Neural crest cell (in vitro differentiated cells): ENCODE measurements at places on chromosomes 1 and 21.
A peak's percentile ranks its signal among the peaks of the same experiment; 100 is the strongest.

- no peak for DNase-seq
Observed at GRCh38 chr1:14940285-14940870, 213.2 kb upstream of the TMEM51 start.

DNA sequence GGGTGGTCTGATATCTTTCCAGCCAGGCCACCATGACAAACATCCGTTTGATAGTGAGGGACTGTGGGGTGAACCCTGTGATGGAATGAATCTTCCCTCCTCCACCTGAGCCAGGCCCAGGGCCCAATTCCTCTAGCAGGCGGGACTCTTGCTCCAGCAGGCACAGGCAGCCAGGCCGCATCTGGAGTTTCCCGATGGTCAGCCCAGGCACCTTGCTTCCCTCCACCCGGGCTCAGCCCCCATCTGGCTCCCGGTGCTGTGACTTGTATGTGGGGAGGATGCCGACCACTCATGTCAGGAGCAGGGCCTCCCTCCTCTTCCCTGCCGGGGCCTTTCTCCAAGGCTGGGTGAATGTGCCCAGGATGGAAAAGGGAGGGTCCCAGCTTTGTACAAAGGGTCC lies 21.0 kb downstream of the KCNAB2 start:
- no peak for DNase-seq

DNA sequence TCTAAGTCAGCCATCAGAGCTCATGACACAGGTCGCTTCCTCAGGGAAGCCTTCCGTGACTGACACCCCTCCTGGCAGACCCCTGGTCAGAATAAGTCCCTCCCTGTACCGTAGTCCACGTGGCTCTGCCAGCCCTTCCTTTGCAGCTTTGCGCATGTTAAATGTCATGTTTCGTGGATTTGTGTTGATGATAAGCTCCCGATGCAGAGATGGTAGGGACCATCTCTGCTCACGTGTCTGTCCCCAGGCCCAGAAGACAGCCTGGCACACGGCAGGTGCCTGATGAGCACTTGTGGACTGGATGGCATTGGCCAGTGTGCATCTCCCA lies 75.9 kb downstream of the DHRS3 start:
- DNase-seq: no peak

DNA sequence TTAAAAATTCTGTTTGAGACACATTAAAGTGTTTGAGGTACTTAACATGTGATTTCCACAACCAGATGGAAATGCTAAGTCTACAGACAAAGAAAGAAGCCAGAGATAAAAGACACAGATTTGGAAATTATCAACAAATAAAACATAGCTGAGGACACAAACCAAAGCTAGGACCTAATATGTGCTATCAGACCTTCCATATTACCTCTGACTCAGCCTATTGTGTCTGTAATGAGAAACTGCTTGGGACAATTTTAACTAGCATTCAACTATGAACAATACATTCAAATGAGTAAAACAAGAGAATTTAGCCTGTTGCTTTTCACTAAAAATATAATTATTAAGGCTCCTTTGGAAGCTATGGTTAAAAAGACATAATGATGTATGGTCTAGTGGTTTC lies 54.6 kb downstream of the WNT2B start:
- no peak for DNase-seq

- DNase-seq: no peak
Observed at GRCh38 chr21:36487641-36488307, 7.9 kb upstream of the CLDN14 start.

DNA sequence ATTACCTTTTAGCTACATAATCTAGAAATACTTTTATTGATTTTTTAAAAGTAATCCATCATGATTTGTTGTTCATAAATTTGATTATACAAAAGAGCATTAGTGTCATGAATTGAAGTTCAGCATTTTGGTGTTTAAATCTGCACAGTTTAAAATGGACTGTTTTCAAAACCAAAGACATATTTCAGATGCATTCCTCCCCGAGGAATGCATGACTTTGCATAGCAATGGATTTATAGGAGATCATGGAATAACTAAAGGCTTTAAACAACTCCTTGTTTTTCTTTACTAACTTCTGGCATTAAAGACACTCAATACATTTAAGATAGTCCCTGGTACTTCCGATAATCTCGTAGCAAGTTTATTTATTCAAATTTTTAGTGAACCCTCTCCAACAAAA lies 863.1 kb upstream of the TMPRSS15 start:
- DNase-seq: no peak

- DNase-seq: no peak
Observed at GRCh38 chr1:241309651-241310050, 47.4 kb downstream of the RGS7 start.

DNA sequence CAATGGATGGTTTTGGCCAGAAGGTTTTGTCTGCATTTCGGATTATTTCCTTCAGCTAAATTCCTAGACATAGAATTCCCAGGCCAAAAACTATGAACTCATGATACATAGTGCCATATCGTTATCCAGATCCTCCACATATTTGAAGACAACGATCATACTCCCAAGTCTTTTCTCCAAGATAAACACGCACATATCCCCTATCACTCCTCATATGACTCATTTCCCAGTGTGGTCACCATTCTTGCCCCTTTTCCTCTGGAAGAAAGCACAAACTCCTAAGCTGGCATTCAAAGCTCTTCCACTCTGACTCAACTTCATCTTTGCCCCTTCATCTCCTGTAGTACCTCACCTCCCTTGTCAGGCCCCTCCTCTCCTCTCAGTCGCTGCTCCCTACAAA lies 277.6 kb downstream of the PLPP3 start:
- DNase-seq: no peak

DNA sequence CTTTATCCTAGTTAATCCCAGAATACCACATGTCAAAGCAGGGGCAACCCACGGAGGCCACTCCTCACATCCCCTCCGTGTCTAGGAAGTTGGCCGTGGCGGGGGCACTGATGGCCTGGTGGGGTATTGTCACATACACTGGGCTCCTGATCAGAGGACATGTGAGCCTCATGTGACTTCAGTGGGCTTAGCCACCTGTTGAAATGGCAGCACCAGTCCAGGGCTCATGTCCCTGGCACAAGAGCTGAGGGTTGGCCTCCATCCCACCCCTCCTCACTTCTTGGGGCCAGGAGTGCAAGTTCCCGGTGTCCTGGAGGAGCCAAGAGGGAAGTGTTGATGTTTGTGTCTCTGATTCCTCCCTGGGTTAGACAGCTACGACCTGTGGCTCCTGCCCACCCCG lies 313.4 kb downstream of the CAMTA1 start:
- DNase-seq: no peak

- no peak for DNase-seq
Observed at GRCh38 chr1:184691719-184692324, 62.8 kb downstream of the EDEM3 start.

GRCh38 chr1:18373882-18374493 lies 106.7 kb upstream of the KLHDC7A start:
- DNase-seq: peak; percentile 43

GRCh38 chr1:109668123-109668775 lies 392 bp downstream of the GSTM2 start:
- no peak for DNase-seq

DNA sequence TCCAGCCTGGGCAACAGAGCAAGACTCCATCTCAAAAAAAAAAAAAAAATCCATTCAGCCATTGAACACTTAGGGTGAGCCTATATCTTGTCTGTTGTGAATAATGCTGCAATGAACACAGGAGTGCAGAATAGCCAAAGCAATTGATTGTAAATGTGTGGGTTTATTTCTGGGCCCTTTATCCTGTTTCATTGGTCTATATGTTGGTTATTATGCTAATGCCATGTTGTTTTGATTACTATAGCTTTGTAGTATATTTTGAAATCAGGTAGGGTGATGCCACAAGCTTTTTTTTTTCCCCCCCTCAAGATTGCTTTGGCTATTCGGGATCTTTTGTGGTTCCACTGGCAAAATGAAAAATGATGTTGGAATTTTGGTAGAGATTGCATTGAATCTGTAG lies 167.5 kb downstream of the LBR start:
- DNase-seq: no peak

DNA sequence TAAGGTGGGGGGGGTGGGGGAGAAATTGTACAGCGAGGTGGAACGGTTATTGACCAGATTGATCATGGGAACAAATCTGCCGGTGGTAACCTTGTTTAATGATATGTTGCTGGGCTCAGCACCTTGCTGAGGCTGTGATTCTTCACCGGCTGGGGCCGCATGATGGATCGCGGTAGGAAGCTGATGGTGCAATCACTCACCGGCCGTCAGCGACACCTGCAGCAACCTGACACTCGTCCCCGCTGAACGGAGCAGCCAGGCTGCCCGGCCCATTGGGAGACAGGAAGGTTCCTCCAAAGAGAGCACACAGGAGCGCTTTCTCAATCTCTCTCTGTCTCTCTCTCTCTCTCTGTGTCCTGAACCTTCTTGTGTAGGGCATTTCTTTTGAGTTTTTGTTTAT lies 128.5 kb upstream of the RRP15 start:
- DNase-seq: no peak

DNA sequence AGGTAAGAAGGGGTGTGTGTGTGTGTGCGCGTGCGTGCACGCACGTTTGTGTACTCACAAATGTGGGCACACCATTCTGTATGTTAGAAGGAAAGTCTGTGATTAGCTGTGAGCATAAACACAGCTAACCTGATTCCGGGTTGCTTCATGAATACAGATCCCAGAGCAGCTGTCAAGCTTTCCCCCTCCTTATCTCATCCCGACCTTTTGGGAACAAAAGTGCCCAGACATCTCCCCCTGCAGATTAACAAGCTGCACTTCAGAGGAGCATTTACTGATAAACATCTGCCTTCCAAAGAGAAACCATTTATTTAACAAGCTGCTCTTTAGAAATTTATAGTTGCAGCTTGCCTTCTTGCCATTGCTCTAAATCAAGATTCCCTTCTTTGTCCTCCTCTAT lies 97.0 kb downstream of the MT1HL1 start:
- no peak for DNase-seq

DNA sequence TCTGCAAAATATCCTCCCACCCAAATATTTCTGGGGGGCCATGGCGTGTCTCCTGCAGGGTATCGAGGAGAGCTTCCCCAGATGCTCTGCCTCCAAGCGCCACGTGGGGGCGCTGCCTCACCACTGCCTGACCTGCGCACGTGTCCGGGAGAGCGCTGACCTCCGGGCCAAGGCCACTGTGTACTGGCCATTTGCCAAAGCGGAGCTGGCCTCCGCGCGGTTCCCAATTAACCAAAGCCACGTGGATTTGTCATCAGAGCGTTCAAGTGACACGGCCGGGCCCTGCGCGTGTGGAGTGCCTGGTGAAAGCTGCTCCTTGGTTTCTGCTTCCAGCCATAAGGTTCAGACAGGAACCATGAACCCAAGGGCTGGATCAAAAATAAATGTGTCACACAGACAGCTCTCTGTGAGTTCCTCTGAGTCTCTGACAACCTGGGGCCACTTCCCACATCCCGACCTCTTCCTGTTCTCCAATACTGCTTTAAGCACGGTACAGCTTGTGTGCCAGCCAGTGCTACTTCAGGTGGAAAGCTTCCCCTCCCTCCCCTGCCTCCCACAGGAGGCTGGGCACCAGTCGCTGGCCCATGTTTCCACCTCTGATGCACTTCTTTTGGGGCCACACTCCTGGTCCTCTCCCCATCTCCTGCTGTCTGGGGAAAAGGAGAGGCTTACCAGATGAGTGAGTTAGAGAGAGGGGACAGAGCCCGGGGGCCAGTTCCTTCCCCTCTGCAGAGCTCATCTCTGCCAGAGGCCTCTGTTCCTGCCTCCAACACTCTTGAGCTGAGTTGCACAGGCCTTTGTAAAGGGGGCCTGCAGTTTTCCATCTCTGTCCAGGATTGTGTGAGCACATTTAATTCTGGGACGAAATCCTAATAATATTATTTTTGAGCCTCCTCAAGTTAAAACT lies 26.1 kb downstream of the ZP4 start:
- peak; percentile 66 for DNase-seq

- DNase-seq: no peak
Observed at GRCh38 chr1:156524481-156524869, 23.9 kb upstream of the MEF2D start.

GRCh38 chr1:92447033-92447681 lies 39.6 kb downstream of the GFI1 start:
- no peak for DNase-seq

DNA sequence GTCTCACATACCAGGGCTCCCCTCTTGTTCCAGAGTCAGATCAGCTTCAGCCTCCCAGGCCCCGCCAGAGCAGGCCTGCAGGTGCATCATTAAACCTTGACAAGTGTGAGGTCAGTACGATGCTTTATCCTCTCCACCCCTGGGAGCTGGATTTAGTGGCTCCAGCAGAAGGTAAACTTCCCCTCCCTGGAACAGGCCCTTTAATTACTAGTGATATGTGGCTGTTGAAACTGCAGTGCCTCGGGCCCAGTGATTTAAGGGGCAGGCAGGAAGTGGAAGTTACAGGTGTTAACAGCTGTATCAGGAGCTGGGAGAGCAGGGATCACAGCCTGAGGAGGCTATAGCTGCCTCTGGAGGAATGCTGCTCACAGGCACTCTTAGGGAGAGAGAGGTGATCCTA lies 132.4 kb upstream of the KLHDC7A start:
- DNase-seq: no peak

DNA sequence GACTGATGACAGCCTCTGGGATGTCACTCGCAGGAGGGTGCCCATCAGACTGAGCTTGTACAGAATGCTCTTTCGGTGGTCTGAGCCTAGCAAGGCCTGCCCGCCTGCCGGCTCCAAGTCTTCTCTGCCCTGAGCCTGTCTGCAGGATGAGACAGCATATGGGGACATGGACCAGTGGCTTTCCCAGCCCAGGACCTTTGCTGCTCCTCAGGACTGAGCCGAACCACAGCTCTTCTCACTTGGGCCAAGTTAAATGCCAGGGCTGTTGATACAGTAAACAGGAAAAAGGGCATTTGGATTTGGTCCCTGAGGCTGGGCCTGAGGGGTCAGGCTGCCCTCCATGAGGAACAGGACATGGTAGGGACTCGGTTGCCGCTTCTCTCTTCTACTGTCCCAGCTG lies 64.3 kb upstream of the EPS8L3 start:
- DNase-seq: no peak

DNA sequence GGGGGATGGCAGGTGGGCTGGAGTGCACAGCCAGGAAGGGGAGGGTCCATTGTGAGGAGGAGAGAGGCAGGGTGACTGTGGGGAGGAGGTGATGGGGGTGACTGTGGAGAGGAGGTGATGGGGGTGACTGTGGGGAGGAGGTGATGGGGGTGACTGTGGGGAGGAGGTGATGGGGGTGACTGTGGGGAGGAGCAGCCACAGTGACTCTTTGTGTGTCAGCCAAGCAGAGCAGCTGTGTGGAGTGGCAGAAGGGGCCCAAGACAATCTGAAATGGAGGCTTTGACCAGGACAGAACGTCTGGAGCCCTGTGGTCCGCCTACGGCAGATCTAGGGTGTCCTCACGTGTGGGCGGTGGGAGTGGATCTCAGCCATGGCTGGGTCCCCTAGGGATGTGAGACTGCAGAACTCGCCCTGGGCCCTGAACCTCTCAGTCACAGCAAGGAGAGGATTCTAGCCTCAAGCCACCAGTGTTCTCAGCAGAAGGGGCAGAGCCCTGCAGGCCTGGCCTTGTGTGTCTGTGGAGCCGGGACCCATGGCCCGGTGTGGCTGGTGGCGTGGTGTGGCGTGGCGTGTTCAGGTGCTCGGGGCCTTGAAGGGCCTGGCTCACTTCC lies 81.5 kb downstream of the OBSCN start:
- no peak for DNase-seq
